ENCODE measurements at places on chromosomes 3 and 15.

- no peak for DNase-seq
These were observed 34.7 kb downstream of the FOXP1 start for GRCh38 chr3:71548705-71549384.

DNA sequence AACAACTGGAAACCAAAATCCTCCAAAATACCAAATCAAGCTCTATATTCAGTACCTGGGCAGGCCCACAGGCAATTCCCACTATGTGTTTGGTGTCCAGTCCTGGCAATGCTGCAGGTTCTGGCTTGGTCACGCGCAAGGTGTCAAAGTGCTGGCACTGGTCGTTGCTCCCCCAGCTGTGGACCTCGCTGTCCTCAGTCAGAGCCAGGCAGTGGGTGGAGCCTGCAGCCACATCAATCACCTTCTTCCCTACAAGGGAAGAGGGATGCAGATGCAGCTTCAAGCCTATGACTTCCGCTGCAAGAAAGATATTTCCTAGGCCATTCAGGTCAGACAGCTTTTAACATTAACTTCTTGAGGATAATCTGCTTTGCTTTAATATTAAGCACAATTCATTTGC lies 61.3 kb downstream of the HERC2 start:
- no peak for DNase-seq

DNA sequence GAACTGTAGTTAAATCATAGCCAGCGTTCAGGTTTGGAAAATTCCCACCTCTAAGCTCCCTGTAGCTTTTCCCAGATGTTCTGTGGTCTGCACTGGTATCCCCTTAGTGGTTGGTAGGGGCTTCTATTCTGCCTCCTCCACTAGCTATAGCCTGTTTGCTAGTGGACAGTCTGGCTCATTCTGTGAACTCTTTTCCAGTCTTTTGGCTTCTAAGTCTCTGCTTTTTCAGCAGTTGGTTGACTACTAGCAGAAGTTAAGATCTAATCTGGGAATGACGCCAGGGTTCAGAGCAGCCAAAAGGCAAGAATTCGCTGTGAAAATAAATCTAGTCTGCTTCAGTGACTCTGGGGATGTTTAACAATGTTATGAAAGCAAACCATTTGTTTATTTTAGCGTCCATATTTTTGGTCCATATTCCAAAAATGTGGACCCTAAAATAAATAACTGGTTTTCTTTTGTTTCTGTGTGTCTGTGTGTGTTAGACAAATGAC lies 73.7 kb upstream of the WDR72 start:
- DNase-seq, result no peak

DNA sequence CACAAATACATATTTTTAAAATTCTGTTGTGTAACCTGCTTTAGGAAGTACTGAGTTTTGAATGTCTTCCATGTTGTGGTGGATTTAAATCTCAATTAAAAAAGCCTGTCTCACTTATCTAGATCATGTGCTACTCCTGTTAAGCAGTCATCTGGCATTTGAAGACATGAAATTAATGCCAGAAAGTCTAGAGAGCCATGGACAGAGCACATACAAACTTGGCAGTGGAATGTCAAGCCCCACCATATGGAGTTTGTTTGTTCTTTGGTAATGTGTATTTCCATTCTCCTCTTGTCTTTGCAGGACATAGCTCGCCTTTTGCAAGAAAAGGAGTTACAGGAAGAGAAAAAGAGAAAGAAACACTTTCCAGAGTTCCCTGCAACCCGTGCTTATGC lies 39.3 kb upstream of the UTS2B start:
- DNase-seq, result no peak

GRCh38 chr15:70314018-70314354 lies 216.3 kb upstream of the TLE3 start:
- no peak for DNase-seq

DNA sequence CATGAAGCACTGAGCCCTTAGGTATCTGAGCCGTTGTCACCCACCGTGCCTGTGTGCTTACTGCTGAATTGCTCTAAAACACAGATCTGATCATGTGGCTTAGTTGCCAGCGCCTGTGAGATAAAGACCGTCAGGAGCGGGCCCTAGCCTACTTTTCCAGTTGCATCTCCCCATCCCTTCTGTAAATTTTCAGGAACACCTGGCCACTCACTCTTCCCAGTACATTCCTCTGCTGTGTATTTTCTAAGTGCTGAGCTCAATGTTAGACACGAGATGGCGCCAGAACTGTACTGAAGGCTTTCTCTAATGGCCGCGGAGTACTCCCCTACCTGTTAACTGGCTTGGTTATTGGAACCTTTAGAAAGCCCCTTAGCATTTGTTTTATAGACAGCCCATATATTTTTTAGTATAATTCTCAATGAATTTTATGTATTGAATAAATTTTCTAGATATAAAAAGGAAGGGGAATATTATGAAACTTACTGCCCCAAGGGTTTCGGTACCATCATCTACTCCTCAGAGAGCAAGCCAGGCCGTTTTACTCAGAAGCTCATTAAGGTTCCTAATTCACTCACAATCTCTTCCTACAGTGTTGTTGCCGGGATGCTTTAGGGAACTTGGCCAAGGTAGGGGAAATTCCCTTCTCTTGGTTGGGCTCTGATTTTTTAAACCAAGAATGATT lies 16.7 kb upstream of the WNT7A start:
- DNase-seq, result no peak

DNA sequence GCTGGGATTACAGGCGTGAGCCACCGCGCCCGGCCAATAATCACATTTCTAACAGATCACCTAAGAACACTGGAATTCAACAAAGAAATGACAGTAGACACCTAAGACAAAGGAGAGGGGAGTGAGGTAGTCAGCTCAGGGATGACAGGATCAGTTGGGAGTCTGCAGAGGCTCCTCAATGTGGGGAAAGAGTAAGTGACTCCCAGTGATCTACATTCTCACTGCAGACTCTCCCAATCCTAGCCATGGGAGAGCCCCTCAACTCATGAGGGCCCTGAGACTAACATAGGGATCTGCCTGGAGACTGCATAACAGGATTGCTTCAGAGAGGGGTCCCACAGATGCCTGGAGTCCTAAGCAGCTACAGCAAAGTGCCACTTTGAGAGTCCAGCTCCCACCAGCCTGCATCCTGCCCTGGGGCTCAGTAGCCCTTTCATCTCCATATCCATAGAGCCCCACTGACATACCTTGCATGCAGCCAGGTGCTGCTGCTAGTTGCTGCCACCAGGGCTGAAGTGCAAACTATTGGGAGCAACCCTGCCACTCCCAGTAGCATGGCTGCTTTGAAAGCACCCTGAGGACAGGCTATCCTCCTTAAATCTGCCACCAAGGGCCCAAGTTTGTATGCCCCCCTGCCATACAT lies 21.8 kb upstream of the PFN2 start:
- DNase-seq, result no peak
